ENCODE measurements at places on chromosomes 12 and 14.
A peak's percentile ranks its signal among the peaks of the same experiment; 100 is the strongest.

DNA sequence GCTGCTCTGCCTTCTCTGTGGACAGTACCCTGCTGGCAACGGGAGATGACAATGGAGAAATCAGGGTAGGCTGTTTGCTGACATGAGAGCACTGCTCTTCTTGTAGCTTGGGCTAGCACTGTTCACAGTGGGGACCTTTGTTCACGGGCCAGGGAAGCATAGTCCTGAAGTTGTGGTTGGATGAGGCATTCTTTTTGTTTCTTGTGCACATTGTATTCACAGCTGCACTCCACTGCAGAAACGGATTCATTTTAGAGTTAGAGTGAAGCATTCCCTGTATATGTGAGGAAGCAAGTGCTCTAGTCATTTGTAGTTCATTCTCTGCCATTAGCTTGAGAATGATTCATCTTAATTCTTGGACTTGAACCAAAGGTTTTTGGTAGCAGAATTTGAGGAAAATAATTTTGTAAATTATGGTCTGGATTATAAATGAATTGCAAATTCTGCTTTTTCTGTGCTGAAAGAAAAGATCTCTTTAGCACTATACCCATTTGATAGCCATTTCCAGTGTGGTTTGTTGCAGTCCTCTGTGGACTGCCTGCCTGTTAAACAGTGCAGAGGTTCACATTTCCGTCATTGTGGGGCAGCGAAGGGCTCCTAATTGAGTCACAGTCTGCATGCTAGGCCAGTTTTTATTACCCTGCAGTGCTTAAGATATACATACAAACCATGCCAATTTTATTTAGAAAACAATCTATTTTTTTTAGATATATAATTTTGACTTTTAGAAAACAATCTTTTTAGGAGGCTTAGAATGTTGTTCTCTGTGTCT, 80.6 kb downstream of the APAF1 start:
- DNase-seq = no peak

DNA sequence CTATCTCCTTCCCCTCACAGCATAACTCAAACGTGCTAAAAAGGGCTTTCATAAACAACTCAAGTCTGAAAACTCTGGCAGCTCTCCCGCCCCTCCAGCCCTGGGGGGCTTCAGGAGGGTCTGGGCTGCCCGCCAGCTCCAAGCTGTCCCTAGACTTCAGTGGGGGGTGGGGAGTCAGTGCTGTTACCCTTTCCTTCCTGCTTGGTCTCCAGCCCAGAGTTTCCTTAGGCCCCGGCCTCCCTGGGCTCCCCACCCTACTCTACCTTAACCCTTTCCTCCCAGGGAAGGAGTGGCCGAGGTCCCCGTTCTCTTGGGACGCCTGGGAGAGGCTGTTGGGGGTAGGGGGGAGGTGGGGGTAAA, 530 bp upstream of the NYNRIN start:
- no peak for DNase-seq

- DNase-seq = no peak
Measured at GRCh38 chr12:15265875-15266274, 44.7 kb upstream of the RERG start.

GRCh38 chr14:92516966-92517506, 3.5 kb downstream of the RIN3 start:
- DNase-seq = no peak

DNA sequence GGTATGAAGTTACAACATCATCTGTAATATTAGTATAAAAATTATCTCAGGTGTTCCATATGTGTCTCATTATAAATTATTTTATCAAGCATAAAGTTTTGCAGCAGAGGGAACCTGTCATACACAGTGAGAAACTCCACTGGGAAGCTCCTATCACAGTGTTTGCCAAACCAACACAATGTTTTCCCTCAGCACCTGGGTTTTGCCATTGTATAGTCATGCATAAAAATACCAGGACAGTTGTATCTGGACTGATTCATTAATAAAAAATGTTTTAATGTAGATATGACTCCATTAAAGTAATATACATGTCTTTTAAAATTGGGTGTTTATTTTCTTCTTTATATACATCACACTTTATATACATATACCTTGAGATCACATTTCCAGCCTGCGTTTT, 56.6 kb downstream of the METTL25 start:
- DNase-seq = no peak

DNA sequence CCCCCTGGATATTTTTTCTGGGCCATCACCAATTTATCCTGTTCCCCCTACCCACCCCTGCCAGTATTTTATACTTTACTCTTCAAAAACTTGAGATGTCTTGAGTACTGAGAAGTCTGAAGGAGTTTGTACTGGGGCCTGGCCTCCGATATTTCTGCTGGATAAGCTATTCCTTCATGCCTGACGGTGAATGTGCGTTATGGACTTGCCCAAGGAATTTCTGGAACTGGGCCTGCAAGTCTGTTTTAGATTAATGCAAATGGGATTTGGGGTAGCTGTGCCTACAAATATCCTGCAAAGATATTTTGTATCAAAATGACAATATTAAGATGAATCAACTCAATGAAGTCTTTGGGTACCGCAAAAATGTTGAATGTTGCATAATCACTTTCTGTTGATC, at the start of gene PTCSC3:
Gene PTCSC3, minus strand, starts transcription at position 199 of the 400 bp plus-strand sequence.
- no peak for DNase-seq

GRCh38 chr12:76455582-76456345, 103.8 kb downstream of the OSBPL8 start:
- DNase-seq = peak; percentile 41

DNA sequence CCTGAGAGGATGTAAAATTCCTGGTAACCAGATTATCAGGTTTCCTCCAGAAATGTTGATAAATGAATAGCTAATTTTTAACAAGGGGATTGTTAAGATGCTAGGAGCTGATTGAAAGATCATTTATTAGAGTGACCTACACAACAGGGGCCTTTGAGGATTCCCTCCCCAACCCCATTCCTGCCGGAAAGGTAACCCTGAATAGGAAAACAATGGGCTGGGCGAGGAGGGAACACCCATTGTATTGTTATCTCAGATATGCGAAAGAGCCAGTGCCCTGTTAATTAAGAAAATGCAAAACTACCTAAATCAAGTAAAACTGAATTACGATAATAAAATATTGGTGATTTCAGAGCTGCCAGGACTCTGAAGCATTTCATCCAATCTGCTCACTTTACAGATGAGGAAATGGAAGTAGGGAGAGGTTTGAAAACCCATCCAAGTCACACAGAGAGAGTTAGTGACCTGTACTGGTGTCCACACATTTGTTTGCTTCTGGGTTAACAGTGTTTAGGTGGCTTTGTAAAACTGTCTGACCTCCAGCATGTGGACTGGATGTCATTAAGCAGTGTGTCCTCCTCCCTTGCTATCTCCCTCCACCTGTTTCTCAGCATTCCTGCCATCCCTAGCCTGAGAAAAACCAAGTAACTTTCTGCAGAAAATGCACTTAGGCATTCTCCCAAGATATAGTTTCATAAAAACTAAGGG, 214.8 kb downstream of the TTC6 start:
- DNase-seq = no peak

DNA sequence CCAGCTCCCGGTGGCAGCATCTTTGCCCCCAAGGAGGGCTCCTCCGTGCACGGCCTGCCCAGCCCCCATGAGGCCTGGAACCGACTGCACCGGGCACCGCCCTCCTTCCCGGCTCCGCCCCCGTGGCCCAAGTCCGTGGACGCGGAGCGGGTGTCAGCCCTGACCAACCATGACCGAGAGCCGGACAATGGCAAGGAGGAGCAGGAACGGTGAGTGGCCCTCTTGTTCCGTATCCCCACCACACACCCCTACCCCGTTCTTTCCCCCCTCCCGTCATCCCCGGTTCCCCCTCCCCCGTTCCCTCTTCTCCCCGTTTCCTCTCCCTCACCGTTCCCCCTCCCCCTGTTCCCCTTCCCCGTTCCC, 28.3 kb downstream of the LRCOL1 start:
- DNase-seq = no peak

- DNase-seq = no peak
Measured at GRCh38 chr12:131106349-131106941, 152.7 kb downstream of the ADGRD1 start.

DNA sequence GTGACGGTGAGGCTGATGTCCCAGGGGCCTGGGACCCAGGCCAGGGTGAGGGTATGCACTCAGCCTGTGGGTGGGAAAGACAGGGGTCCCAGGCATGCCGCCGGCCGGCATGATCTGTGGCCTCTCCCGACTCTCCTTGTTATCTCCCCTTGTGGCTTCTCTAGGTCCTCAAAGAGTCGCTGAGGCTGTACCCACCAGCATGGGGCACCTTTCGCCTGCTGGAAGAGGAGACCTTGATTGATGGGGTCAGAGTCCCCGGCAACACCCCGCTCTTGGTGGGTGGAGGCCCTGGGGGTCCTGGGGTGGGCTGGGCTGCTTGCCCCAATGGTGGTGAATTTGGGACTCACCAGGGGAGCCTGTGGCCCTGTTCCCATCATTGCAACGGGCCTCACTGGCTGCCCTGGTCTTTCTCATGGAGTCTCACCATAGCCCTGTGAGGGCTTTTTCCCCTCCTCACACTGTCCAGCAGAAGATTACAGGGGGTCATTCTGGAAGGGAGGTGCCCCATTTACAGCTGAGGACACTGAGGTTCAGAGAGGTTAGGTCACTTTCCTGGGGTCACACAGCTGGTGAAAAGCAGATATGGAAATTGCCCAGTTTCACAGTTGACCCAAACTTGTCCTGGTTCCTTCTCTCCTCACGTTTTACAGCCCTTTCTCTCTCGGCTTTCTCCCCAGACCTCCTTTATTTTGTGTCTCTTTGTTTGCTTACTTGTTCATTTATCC, 37.9 kb downstream of the CYP46A1 start:
- DNase-seq = no peak

DNA sequence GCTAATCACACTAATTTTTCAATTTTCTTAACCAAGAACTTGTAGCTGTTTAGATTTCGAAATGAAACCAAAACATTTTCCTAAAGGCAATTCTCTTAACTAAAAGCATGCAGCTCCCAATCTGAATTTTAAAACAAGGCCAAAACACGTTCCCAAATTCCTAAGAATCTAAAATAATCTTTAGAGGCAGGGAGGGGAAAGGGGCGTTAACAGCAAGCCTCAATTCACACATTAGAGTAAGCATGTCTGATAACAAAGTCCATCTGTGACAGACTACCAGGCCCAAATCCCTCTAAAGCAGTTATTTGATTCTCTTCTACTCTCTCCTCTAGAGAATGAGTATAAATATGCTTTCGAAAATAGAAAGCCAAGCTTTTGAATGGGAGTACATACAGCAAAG, 754 bp downstream of the ATG14 start:
- no peak for DNase-seq

- DNase-seq = no peak
Measured at GRCh38 chr12:49867570-49868341, 24.9 kb upstream of the BCDIN3D start.

DNA sequence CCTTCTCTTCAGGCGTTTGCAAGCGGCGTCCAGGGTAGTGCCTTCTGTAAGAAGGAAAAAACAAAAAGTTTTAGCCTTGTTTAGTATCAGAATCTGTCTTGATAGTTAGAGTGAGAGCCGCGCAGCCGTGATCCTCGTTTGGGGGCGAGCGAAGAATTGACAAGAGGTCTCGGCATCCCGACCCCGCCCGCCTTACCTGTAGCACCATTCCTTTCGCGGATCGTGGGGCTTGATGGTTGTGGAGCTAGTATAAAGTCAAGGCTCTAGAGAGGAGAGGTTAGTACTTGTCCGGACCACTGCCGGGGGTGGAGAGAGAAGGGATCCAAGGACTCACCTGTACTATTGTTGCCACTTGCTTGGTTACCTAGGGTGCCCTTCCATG, 494 bp downstream of the TMTC3 start:
- no peak for DNase-seq

DNA sequence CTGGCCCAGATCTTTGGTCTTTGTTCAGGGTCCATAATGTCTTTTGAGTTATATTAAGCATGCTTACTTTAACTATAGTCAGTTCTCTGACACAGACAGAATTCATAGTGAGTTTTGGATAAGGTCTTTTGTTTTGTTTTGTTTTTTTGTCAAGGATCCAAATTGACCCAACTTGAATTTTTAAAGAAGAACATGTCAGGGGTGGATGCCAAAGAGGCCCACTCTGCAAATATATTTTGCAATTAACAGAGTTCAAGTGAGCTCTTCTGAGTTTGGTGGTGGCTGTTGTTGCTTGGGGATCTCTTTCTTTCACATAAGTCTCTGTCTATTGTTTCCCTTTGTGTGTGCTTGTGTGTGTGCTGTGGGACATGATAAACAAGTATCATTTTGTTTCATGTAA, 34.4 kb upstream of the PMCH start:
- no peak for DNase-seq

DNA sequence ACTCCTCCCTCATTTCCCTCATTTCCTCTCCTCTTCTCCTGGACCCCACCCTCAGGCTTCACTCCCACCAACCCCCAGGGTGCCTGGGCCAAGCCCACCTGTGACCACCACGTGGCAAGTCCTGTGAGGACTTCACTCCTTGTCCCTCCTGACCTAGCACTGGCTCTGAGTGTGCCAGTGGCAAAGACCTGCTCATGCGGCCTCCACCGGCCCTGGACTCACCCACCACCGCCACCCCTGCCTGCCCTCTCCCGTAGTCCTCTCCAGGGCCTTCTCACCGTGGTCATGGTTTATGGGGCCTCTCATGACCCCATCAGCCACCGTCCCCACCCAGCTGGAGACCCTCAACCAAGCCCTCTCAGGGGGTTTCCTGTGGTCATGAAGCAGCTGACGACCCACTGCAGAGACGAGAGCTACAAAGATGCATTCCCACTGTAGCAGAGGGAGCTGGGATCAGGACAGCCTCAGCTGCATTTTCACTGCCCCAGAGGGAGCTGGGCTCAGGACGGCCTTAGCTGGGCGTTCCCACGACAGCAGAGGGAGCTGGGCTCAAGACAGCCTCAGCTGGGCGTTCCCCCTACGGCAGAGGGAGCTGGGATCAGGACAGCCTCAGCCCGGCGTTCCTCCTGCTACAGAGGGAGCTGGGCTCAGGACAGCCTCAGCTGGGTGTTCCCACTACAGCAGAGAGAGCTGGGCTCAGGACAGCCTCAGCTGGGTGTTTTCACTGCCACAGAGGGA, 3.2 kb upstream of the C14orf180 start:
- no peak for DNase-seq

DNA sequence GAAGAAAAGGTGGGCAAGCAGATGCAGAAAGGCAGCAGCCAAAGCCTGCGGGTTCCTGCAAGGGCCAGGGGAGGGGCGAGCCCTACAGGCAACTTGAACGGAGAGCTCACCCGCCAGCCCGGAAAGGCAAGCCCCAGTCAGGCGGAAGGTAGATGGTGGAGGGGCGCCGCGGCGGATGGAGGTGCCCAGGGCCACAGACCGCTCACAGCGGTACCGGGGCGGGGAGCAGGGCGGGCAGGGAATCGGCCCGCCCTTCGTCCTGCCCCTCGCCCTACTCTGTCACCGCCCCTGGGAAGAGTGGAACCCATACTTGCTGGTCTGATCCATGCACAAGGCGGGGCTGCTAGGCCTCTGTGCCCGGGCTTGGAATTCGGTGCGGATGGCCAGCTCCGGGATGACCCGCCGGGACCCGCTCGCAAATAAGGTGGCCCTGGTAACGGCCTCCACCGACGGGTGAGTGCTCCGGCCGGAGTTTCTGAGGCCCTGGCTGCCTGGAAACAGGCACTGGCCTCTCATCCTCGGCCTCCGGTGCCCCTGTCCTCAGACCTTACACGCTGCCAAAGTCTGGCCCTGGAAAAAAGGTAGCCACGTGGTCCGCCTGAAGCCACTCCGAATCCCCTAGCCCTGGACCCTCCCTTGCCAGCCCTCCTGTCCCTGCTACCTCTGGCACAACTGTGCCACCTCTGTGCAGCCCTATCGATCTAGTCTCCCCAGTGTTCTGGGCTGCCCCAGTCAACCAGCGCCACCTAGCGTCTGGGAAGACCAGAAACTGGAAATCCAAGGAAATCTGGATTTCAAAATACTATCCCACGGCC, at the start of gene DHRS4:
Gene DHRS4, plus strand, starts transcription at position 307 of the 815 bp plus-strand sequence. Its CDS starts 19 bp downstream, at position 326.
- DNase-seq = peak; percentile 75

GRCh38 chr12:1050059-1050707, 59.2 kb downstream of the ERC1 start:
- no peak for DNase-seq

- no peak for DNase-seq
Measured at GRCh38 chr12:104648756-104649155, 192.0 kb downstream of the CHST11 start.
